ENCODE measurements at places on chromosomes 13 and 19.
A peak's percentile ranks its signal among the peaks of the same experiment; 100 is the strongest.

DNA sequence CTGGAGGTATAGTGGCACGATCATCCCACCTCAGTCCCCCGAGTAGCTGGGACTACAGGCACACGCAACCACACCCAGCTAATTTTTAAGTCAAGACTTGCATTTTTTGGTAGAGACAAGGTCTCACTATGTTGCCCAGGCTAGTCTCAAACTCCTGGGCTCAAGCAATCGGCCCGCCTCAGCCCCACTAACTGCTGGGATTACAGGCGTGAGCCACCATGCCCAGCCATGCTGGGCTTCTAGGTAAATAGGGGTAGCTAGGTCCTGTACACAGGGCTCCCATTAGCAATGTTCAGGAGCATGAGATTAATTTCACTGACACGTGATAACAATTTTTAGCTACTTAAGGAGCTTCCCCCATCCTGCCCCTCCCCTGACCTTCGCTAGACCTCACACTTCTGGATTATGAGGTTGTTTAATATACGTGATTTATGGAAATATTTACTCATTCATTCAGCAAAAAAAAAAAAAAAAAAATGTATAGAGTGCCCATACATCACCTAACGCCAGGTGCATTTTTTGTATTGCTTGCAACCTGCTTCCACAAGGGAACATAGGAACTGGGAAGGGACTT is 19.2 kb downstream of the TMEM272 start:
- no peak for DNase-seq

- peak; percentile 46 for DNase-seq
These were observed 227.4 kb downstream of the ABCC4 start for GRCh38 chr13:95073747-95074311.

DNA sequence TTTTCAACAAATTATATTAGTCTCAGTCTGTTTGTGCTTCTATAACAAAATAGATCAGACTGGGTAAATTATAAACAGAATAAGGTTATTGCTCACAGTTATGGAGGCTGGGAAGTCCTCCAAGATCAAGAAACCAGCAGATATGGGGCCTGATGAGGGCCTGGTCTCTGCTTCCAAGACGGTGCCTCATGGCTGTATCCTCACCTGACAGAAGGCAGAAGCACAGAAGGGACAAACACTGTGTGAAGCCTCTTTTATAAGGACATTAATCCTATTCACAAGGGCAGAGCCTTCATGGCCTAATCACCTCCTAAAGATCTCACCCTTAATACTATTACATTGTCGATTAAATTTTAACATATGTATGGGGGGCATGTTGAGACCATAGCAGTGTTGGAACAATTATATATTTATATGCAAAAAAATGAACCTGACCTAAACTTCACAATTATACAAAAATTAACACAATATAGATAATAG is 12.7 kb downstream of the F10 start:
- no peak for DNase-seq

GRCh38 chr19:30268601-30269000 is 103.6 kb upstream of the ZNF536 start:
- no peak for DNase-seq

DNA sequence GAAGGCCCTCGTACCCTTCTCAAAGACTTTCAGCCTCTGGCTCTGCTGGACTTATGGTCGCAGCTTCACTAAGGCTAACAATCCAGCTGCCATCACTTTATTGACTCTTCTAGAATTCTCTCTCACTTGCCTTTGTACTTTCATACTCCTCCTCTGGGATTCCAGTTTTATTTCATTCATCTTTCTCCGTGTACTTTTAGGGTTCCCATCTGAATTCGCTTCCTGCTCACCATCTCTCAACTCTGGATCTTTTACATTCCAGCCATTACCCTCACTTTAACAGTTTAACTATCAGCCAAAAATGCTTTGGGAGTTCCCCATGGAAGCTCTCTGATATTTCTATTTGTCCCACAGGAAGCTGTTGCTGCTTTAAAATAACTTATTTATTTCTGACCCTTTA is 149.3 kb upstream of the KL start:
- no peak for DNase-seq

GRCh38 chr19:10797078-10797477 is 38.9 kb downstream of the TMED1 start:
- DNase-seq = no peak

GRCh38 chr13:44879452-44880058 is 109.7 kb downstream of the NUFIP1 start:
- DNase-seq = no peak

GRCh38 chr13:111168107-111168506 is 53.0 kb downstream of the ARHGEF7 start:
- DNase-seq = no peak

DNA sequence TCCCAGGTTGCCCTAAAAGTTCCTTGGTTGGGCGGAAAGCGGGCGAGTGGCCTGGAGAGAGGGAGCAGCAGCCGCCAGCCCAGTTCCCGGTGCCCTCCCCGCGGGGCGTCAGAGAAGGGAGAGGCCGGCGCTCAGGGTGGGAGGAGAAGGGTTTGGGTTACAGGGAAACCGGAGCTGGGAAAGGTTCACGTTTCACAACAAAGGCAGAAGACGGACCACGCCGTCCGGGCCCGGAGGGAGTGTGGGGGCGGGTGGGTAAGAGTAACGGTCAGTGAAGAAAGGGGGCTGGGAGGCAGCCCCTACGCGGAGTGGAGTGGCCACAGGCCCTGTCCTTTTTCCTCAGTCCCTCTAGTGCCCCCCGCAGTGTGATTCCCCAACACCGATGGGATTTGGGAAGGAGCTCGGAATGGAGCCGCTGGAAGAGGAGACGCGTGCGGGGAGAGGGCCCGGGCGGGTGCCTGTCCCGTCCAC is 1.6 kb downstream of the SIX5 start:
- peak; percentile 43 for DNase-seq

DNA sequence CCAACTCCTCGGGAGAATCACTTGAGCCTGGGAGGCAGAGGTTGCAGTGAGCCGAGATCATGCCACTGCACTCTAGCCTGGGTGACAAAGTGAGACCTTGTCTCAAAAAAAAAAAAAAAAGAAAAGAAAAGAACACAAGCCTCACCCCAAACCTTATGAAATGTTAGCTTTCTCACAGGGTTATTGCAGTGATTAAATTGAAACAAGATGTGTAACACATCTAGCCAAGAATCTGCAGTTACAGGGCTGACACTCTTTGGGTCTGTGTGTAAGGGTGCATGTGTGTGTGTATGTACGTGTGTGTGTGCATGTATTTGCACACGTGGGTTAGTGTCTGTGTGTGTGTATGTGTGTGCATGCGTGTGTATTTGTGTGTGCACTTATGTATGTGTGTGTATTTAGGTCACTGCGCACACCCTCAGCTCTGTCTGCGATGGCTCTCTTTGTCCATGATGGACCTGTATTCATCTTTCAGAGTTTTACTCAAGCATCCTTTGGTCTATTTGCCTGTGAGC is 336.3 kb downstream of the UQCRFS1 start:
- DNase-seq = no peak

DNA sequence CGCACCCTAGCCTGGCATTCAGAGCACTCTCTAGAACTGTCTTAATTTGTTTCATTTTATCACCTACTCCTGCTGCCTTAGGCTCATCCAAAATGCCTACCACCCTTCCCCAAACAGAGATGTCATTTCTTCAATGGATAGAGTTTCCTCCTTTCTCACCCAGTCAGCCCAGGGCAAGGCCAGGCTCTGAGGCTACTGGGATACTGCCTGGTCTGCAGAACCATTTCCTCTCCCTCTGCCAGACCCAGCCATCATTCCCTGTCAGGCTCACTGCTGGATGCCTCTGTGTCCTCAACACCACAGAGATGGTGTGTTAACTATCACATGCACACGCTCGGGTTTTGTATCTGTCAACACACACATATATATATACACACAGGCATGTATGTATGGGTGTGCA is 47.2 kb downstream of the C13orf42 start:
- DNase-seq = no peak

GRCh38 chr13:101919541-101920181 is 467.2 kb downstream of the ITGBL1 start:
- no peak for DNase-seq

DNA sequence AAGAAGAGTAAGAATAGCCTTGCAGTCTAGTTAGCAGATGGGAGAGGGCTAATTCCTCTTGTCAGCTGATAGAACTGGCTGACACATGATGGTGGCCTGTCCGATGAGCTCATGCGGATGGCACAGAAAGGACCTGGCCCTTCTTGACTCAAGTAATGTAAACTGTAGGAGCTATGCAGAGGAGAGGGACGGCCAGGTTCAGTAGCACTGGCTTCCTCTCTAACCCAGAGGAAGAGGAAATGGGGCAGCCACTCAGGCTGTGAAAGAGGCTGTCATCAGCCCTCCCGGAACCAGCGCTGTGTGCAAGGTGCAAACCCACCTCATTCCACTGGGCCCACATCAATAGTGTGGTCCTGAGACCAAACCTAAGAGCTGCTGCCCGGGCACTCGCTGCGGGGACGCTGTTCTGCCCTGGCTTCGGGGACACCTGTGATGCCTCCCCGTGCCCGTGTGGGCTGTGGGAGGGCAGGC is 30.8 kb upstream of the USE1 start:
- no peak for DNase-seq

DNA sequence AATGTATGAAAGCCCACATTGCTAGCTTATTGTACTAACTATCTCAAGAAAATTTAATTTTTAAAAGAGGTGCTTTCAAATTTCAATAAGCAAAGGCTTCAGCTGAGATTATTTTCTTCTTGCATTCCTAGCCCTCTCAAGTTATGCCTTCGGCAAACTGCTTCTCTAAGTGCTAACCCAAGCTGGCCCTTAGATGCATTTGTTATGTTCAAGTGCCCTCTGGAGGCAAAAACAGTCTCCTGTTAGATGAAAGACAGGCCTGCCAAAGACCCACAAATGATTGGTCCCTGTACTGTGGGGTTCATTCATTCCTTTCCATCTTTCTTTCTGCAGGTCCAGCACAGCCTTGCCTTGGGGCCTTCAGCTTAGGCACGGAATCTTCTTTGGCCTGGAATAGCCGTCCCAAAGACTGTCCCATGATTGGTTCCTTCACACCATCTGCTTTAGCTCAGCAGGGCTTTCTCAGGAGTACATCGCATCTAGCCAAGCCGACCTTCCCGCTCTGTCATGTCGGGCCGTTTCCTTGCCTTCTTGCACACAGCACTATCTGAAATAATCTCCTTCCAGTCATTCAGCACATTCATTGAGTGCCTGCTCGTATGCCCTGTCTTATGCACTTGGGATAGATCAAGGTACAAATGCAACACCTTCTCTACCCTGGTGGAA is 26.4 kb upstream of the TPTE2 start:
- DNase-seq = no peak

- DNase-seq = no peak
These were observed 3.1 kb downstream of the A1BG start for GRCh38 chr19:58350001-58350861.

- no peak for DNase-seq
These were observed 668.7 kb downstream of the PCDH17 start for GRCh38 chr13:58300224-58300623.

GRCh38 chr13:36979361-36980050 is 19.6 kb downstream of the ALG5 start:
- DNase-seq = no peak

GRCh38 chr13:50268500-50268899 is 253.3 kb downstream of the KCNRG start:
- no peak for DNase-seq

GRCh38 chr13:25966086-25966485 is 85.7 kb downstream of the SHISA2 start:
- DNase-seq = no peak

DNA sequence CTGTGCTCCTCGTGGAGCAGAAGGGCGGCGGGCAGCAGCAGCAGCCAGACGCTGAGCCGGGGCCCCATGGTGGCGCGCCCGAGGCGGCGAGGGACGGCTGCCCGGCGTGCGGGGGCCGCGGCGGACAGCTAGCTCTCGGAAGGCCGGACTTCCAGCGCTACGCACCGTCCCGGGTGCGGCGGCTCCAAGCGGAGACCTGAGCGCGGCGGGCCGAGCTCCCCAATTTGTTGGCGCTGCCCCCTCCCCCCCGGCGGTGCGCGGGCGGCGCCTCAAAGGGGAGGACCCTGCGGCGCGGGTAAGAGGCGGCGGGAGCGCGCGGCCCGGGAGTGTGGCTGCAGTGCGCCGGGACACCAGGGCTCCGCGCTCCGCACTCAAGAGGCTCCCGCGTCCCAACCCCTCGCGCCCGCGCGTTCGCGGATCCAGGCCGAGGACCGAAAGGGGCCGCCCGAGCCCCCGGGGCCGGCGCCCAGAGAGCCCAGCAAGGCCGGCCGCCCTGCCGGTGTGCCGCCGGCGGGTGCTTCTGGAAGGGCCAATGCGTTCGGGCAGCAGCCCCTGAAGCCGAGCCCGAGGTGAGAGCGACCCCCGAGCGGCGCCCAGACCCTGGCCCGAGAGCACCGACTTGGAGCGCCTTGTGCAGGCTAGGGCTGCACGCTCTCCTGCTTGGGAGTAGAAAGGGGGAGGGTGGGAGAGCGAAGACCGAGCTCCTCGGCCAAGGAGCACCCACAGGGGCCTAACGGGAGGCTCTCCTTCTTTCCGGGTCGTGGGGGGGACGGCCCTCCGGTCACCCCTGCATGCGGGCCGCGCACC is at the start of the genes COL4A1 and COL4A2:
TSS of gene COL4A1 (minus strand) at position 198 of the 807 bp plus-strand sequence. CDS start at position 68, 130 bp downstream.
TSS of gene COL4A2 (plus strand) at position 325 of the 807 bp plus-strand sequence. CDS start 620 bp downstream, outside the sequence.
- no peak for DNase-seq

- no peak for DNase-seq
These were observed 15.9 kb downstream of the CBY2 start for GRCh38 chr13:45718063-45718462.

- DNase-seq = no peak
These were observed 105.4 kb upstream of the MBNL2 start for GRCh38 chr13:97116754-97117153.

- DNase-seq = no peak
These were observed 514 bp downstream of the PRKACA start for GRCh38 chr19:14116918-14117578.

- no peak for DNase-seq
These were observed 2.2 kb downstream of the ZNF576 start for GRCh38 chr19:43598445-43599240.

DNA sequence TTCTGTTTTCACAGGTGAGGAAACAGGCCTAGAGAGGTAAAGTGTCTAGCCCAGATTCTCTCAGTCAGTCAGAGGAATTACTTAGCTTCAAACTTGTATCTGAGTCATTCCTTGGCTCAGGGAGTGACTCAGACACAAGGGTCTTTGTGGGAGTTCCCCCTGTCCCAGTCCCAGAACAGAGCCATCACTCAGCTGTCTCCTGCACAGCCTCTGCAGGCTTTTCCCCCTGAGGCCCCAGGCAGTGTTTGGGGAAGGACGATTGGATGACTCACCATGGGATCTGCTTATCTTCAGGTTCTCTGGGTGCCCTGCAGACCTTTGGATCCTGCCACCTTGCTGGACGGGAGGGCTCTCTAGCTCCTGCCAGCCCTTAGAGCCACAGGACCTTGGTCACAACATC is 13.2 kb downstream of the ZNF793 start:
- no peak for DNase-seq

DNA sequence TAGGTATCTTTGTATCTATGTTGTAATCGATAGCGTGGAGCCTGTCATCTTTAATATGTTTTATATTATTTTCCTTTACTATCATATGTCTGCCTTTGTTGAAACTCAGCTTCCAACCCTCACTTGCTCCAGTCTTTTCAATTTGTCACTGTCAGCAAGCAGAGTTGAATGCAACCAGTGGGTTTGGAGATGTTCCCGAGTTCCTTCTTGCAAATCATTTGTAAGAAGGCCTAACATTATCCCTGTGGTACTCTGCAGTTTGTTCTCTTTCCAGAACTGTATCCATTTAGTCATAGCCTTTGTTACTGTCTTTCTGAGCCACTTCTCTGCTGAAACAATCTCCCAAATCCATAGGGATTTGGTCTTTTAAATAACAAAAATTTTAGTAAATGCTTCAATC is 41.8 kb downstream of the RNASEH2B start:
- no peak for DNase-seq

- no peak for DNase-seq
These were observed 86.7 kb downstream of the GNG7 start for GRCh38 chr19:2615782-2616181.
